ENCODE measurements at places on chromosomes 2 and 18.
A peak's percentile ranks its signal among the peaks of the same experiment; 100 is the strongest.

DNA sequence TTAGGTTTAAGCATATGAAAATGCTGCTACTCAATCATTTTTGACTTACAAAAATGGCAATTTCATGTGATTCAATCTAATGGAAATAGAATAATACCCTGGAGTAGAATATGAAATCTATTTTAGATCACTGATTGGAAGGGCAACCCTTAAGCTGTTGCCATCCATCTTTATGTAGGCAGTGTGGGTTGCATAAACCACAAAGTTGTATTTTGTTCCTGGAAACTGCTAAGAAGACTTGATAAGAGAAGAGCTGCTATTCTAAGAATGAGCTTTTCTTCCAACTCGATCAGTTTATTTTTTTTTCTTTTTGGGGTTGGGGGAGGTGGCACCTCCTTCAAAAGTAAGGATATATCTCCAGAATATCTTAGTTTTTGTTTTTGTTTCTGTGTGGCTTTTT lies 60.2 kb downstream of the CAVIN2 start:
- no peak for DNase-seq

DNA sequence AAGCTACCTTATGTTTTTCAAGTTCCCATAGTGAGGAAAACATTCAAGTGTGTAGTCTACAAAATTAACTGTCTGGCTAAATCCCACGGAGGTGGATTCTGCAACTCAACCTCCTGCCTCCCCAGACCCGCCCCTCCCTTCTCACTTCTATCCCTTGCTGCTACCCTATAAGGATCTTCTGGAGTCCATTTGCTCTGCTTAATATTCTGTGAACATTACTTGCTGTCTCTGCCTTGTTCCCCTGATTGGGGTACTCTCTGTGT lies 163.2 kb downstream of the KCNE4 start:
- DNase-seq, result no peak

- DNase-seq, result no peak
These were observed 104.8 kb upstream of the TGFA start for GRCh38 chr2:70658476-70658875.

DNA sequence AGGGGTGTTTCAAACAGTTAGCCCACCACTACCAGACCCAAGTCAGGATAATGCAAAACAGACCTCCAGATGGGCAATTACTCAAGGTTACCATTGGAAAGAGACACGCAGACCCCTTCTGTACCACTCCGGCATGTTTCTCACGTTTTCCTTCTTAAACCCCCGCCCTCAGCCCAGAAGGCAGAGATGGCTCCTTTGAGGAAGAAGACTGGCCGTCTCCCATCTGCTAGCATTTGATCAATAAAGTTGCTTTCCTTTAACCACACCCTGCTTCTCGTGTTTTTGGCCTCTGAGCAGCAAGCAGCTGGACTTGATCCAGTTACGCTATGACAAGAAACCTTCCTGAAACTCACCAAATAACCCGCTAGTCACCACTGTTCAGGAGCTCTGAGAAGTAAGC lies 1012.4 kb upstream of the GYPC start:
- no peak for DNase-seq

DNA sequence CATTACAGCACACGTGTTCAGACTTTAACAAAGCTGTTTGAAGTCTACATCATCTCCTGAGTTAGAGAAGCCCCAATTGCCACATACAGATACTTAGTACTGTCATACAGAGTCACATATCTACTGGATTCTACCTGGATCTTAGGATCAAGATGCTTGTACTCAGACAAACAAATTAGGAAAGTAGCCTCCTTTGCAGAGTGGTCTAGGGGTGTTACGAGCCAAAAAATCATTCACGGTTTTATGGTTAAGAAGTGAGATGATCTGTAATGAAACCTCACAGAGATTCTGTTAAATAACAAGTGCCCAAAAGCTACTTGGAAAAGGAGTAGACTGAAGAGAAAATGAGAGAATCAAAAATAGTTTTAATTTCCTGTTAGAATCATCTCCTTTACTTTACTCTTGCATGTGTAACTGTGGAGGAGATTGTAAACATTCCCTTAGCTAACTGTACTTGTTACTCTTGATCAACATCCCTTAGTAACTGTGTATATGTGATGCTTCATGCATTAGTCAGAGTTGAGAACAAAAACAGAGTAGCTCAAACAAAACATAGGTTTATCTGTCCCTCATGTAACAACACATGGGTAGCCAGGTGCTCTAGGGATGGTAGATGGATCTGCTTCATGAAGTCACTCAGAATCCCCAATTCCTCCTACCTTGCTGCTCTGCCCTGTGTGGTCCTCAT lies 16.4 kb upstream of the IL1RL1 start:
- DNase-seq, result no peak

- no peak for DNase-seq
These were observed 26.4 kb downstream of the CCNT2 start for GRCh38 chr2:134944975-134945374.

GRCh38 chr2:95041060-95041823 lies 15.7 kb downstream of the MAL start:
- no peak for DNase-seq

DNA sequence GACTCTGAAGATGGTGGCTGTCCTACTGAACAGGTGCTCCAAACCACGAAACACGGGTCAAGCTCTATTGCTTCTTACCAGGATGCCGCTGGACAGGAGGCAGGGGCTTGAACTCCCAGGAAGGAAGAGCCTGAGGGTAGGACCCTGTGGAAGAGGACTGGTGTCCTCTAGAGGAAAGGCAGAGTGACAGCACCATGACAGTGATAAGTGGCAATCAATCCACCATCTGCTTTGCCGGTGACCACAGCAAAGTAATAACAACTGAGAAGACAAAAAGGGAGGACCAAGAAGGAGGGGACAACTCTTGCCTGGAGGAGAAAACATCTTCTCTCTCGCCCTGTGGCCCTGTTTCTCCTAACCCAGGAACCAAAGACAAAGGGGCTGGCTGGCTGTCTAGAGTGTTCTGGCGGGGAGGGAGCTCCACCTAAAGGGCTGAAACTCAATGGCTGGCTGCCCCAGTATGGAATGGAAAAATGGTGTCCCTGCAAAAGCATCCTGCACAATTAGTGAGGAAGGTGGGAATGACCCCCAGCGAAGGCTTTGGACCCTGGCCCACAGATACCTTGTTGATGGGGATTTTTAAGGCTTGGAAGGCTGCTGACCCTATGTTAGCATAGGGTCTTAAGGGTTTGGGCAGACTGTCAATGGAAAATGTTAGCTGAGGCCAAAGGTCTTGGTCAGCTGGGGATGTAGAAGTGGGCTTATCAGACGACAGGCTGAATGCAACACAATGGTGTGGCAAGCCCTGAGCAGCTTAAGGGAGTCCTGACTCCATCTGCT lies 35.4 kb downstream of the PROC start:
- DNase-seq, result no peak

DNA sequence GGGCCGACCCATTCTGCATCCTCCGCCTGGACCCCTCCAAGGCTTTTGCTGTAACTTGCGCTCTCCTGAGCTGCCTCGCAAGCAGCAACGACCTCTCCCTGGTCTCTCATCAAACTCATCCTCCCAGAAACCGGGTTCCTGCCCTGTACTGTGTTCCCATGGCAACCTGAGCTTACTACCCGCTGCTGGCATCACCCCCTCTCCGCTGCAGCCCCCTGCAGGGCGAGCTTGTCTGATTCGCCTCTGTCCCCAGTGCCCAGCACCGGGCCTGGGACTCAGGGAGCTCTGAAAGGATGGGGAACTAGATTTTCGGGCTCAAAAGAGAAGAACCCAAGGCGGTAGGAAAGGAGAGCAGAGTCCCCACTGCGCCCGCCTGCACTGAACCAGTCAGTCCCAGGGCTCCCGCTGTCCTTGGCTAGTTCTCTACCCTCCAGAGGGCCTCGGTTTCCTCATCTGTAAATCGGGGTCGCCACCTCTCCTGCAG lies 463 bp downstream of the HS1BP3 start:
- DNase-seq, result peak; percentile 54

- DNase-seq, result no peak
These were observed 36.6 kb downstream of the USP34 start for GRCh38 chr2:61434314-61434713.

DNA sequence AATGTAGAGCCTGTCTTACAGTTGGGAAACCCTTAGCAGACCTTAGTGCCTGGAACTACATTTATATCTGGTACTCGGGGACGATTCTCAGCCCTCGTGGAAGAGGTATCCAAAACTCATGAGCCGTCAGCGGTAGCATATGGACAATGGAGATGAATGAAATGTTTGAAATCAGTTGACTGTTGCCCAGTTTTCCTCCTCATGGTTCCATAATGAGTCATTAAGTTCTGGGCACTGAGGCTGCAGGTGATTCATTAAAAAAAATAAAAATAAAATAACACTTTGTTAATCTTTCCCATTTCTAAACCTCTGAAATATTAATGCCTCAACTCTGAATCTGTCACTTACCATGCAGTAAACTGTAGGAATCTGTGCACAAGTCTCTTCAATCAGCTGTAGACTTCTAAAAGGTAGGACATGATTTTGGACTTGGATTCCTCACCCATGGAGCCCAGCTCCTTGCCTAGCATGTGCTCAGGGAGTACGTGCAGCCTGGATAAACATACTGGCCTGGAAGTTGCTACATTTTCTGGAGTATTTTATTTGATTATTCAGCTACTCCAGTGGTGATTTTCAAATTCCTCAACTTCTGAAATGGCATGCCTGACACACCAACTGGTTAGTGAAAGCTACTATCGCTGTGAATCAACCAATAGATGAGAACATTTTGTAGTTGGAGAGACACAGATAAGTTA lies 979.2 kb downstream of the CNTNAP5 start:
- DNase-seq, result no peak

- no peak for DNase-seq
These were observed 141.3 kb downstream of the NCK2 start for GRCh38 chr2:105886029-105886454.

DNA sequence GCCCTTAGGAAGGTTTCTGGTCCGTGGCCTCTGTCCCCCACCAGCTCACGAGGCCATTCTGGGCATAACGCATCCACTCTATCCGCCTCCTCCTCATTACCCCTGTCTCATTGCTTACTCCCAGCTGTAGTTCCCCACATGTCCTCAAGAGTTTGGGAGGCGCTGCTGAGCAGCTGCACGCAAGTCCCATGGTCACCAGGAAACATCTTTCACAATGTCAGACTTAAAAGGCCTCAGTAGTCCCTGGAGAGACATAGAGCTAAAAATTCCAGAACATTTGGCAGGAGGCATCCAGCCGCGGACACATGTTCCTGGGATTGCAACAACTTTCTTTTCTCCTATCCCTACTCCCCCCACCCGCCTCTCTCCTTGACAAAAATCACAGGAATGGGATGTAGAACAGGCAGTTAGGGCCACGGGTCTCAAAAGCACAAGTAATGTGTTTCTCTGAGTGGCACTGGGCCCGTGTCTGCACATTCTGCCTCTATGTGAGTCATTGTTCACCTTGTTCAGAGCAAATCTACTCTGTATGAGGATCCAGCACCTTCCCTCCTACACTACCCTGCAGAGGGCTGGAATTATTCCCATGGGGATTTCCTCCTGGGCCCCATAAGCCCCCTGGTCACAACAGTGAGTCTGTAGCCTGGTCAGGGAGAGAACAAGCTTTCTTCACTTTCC lies 8.1 kb downstream of the LBH start:
- peak; percentile 19 for DNase-seq

GRCh38 chr2:43174368-43174916 lies 52.0 kb downstream of the ZFP36L2 start:
- DNase-seq, result no peak

DNA sequence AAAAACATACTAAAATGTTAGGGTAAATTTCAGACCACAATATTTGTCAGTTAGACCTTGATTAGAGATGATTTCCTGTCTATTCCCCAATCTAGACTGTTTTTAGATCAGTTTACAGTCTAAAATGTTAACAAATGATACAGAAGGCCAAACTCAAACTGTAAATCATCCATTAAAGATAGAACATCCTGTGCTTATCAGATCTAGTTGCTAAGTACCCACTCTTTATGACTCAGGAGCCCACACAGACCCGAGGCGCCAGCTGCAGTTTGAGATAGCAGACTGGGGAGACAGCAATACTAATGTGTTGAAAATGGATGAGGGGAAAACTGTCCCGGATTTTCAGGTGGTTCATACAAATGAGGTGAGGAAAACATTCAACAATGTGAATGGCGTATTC lies 113.3 kb downstream of the SCG2 start:
- no peak for DNase-seq

DNA sequence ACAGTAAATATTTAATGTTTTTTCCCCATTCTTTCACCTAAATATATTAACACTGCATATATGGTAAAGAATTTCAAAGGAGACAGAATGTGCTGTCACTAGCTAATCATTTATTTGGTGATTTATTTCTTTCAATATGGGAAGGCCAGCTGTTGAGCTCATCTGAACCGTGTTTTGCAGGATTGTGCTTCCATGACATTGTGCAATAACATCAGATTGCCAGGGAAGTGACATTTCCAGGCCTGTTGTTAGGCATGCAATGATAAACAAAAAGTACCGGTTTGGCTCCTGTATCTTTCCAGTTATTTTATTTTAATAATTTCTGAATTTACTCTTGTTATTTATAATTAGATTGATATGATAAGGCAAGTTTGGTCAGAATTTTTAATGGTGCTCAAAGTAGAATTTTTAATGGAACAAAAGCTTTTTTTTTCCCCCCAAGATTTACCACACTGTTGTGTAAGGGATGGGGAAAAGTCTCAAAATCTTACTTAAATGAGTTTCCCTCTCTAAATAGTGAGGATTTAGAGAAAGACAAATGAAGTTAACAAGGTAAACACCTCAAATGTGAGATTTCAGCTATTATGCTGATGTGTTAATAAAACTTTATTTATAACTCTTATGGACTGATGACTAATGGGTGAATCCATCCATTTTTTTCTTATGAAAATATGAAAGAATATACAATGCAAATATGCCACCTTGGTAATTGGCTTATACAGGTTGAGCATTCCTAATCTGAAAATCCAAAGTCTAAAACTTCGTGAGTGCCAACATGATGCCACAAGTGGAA lies 52.7 kb downstream of the MALT1 start:
- peak; percentile 88 for DNase-seq

GRCh38 chr2:196131384-196131937 lies 39.9 kb downstream of the STK17B start:
- DNase-seq, result peak; percentile 27

- peak; percentile 55 for DNase-seq
These were observed 651 bp upstream of the DPYSL5 start for GRCh38 chr2:26847307-26847654.

GRCh38 chr2:231522418-231523180 lies 7.6 kb downstream of the NMUR1 start:
- DNase-seq, result no peak

- DNase-seq, result peak; percentile 66
These were observed 32.7 kb downstream of the COX7A2L start for GRCh38 chr2:42328148-42328833.

- no peak for DNase-seq
These were observed 45.0 kb downstream of the QPCT start for GRCh38 chr2:37389395-37389794.

DNA sequence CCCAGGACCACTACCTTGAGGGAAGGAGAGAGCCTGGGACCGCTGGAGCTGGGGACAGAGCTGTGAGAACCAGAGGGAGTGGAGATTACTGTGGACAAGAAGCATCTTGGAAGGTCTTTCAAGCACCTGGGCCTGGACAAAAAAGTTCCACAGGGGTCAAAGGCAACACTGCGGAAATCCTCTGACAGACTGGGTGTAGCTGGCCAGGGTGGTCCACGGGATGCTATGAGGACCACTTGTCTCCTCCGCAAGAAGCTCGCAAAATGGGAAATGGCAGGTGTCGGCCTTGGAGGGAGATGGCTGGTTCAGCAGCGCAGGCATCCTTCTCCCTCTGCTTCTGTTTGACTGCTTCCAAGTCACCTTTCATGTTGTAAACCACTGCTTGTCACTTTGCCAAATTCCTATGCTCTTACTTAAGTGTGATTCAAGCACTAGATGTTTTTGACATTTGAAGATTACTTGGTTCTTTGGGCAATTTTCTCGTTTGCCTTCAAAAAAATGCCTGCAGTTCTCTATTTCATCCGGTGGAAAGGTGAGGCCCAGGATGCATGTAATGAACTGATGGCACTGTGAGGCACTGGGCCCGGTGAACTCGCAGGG lies 27.7 kb downstream of the KLHL29 start:
- no peak for DNase-seq
